ENCODE measurements at places on chromosomes 11 and 22.

DNA sequence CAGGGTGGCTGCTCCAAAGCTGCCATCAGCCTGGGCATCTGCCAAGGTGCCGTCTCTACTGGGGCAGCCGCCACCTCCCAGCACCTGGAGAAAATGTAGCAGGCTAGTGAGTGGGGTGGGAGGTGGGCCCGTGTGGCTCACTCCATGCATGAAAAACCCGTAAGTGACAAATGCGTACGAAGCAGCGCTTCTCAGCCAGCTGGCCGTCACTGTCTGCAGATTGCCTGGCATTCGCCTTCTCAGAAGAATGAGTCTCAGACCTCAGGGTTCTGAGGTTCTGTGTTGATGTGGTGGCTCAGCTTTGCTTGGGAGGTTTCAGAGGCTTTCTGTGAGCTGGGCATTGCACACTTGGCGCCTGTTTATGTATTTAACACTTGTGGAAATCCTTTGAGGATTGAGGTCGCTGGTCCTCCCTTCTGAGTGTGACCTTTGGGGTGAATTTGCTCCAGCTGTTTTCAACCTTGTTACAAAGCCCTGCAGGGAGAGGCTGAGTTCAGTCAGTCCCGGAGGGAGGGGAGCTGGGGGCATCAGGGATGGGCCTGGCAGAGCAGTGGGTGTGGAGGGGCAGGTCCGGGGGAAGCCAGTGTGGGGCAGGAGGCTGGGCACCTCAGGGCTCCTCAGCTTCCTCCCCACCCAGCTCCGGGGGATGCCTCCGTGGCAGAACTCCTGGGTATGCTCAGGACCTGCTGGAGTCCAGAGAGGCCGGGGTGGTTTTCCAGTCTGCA is 977.0 kb downstream of the TBC1D22A start:
- DNase-seq = no peak

- DNase-seq = peak; percentile 48
Measured at GRCh38 chr11:64251016-64251752, at the start of gene PLCB3. Gene PLCB3, plus strand, starts transcription at chr11:64251530. Its CDS starts 120 bp downstream, at chr11:64251650.

- peak; percentile 87 for DNase-seq
Measured at GRCh38 chr11:65487467-65488272, 11.2 kb upstream of the MALAT1 start.

- DNase-seq = no peak
Measured at GRCh38 chr22:24181996-24182899, 961 bp downstream of the SUSD2 start.

GRCh38 chr11:112761911-112762706 is 199.1 kb upstream of the NCAM1 start:
- DNase-seq = no peak

- DNase-seq = no peak
Measured at GRCh38 chr11:93846411-93846810, 4.0 kb downstream of the VSTM5 start.

DNA sequence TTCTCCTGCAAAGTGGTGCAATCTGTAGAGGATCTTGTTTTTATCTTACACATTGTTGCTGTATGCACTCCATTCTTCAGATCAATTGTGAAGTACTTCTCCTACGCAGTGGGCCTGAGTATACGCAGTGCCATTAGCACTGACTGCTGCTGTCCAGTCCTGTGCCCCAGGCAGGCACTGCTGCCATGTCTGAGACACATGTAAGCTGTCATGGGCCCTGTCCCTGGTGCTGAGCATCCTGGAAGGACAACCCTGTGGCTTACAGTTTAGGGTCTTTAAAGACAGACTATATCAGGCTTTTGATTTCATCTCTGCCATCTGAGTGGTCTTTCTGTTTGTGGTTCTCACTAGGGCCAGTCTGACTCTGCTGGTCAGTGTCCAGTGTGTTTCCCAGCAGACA is 44.8 kb upstream of the PTPN5 start:
- DNase-seq = no peak

DNA sequence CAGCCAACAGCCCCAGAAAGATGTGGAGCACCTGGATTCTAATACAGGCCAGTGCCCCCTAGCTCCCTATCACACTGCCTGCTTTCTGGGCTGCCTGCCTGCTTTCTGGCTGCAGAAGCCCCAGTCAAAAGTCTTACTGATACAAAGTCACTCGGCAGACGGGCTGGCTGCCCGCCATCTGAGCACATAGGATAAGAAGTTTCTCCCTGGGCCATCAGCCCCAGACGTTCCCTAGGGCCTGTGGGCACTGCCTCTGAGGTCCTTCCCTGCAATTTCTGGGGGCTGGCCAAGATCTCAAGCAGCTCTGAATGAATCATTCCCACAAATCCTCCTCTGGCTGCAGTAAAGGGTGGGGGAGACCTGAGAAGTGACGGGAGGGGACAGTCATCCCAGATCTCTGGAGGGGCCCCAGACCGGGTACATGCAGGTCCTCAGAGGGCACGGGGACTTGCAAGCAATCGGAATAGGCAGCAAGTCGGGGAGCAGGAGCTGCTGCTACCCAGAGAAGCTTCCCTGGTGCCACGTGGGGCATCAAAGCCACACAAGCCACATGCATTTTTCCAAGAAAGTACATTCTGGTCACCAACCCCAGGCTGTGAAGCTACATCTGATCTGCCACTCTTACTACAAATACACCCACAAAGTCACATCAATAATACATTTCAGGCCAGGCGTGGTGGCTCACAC is 4.7 kb downstream of the TPST2 start:
- DNase-seq = peak; percentile 99

DNA sequence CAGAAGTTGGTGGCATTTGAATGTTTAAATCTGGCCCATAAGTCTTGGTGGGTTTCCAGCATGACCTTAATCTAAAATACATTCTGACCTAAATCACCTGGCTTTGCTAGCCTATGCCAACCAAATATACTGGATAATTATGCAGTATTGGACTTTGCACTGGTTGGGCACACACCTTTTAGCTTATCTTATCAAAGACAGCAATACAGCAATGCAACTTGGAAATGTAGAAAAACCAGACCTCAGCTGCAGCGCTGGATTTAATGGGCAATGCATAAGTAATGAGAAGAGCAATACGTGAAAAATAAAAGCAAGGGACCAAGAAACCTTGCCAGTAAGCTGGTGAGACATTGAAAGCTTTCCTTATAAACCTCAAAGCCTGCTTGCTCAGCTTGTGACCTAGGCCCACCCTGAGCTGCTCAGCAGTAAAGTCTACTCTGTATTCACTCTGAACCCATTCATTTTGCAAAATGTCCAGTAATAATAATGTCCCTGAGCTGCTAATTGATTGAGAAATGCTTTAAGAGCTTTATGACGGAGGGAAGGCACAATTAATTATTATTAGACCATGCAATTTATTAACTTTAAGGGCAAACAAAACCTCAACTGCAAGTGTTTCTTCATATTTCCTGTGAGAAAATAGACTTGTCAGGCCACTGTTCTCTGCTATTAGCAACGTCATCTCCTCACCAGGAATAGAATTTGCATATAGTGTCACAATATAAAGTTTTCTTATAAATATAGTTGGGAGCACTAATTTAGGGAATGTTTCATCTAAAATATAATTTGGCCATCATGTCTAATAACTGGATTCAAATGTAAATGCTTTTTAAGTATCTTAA is 49.4 kb upstream of the CEP295 start:
- DNase-seq = no peak

DNA sequence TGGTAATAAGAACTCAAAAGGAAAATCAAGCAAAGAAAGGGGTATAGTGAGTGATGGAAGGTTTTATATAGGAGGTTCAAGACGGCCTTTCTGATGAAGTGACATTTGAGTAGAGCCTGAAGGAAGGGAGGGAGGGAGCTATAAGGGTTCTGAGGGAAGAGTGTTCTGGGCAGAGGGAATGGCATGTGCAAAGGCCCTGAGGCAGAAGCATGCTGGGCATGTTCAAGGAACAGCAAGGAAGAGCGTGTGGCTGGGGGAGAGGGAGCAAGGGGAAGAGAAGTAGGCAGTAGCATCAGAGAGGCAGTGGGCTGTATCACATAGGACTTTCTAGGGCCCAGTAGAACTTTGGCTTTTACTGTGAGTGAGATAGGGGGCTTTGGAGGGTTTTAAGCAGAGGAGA is 108.9 kb upstream of the NAV2 start:
- DNase-seq = no peak

- no peak for DNase-seq
Measured at GRCh38 chr11:111069066-111069465, 176.5 kb upstream of the POU2AF2 start.

DNA sequence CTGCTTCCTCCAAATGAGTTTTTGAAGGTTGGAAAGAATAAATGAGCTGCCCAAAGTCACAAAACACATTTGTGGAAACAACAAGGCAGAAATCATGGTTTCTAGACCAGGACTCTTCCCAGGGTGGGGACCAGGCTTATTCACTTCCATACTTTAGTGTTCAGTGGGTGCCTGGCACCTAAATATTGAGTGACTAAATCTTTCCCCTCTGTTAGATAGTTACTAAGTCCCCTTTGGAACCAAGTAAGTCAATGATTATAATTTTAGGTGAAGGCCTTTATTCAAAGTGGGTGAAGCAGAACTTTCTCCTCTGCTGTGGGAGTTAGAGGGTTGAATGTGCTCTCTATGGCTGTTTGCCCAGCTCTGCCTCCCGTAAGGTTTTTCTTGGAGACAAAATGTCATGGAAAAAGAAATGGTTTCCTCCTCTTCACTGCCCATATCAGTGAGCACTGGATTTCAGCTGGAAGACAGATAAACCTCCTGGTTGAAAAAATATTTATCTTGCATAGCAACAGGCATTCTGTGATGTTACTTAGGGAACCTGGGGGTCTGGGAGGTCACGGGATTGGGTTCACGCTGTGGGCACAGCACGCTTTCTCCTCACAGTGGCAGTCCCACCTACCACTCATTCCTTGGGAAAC is 117.8 kb downstream of the CCDC81 start:
- DNase-seq = no peak

DNA sequence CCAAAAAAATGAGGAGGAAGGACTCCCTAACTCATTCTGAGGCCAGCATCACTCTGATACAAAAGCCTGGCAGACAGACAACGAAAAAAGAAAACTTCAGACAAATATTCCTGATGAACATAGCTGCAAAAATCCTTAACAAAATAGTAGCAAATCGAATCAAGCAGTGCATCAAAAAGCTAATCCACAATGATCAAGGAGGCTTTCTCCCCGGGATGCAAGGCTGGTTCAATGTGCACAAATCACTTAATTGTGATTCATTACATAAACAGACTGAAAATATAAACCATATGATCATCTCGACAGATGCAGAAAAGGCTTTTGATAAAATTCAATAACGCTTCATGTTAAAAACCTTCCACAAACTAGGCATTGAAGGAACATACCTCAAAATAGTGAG is 16.4 kb downstream of the MTMR2 start:
- no peak for DNase-seq

- no peak for DNase-seq
Measured at GRCh38 chr11:131612533-131612932, 242.1 kb downstream of the NTM start.

- no peak for DNase-seq
Measured at GRCh38 chr11:35932121-35932520, 11.7 kb upstream of the LDLRAD3 start.

GRCh38 chr11:46590740-46591605 is 2.9 kb downstream of the AMBRA1 start:
- DNase-seq = no peak

DNA sequence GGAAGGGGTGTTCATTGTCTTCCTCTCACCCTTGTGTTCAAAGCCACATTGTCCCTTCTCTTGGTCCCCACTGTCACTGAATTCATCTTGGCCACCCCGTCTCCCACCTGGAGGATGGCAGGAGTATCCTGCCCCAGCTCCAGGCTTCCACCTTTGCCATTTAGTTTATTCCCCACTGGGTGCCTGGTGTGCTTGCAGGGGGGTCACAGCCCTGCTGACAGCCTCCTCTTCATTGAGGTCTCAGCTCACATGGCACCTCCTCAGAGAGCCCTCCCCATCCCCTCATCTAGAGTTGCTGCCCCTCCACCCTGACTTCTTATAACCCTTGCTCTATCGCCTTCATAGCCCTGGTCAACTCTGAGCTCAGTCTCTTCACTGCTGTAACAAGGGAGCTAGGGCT is 36.6 kb downstream of the KIAA1671 start:
- DNase-seq = no peak

- DNase-seq = no peak
Measured at GRCh38 chr11:125176866-125177265, 12.3 kb downstream of the PKNOX2 start.

DNA sequence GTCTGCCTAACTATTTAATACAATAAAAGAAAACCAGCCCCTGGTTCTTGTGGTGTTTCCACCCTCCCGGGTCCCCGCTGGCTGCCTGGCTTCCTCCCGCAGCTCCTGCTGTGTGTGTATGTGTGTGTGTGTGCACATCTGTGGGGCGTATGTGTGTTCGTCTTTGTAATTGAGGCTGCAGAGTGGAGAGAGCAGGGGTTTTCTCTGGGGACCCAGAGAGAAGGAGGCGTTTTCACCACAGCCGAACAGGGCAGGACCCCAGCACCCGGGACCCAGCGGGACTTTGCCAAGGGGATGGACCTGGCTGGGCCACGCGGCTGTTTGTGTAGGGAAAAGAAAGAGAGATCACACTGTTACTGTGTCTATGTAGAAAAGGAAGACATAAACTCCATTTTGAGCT is 42.7 kb downstream of the IGLL1 start:
- no peak for DNase-seq

DNA sequence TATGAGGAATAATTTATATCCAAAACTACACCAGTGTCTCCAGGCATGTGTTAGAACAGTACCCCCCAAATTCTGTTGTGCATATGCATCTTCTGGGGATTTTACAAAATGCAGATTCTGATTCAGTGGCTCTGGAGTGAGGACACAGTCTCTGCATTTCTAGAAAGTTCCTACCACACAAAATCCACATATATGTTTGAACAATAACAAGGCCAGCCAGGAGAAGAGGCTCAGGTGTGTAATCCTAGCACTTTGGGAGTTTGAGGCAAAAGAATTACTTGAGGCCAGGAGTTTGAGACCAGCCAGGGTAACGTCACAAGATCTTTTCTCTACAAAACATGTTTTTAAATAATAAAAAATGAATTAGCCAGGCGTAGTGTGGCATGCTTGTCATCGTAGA is 84.9 kb downstream of the ZNF280B start:
- no peak for DNase-seq

- DNase-seq = no peak
Measured at GRCh38 chr11:127114035-127114434, 113.5 kb upstream of the KIRREL3 start.

DNA sequence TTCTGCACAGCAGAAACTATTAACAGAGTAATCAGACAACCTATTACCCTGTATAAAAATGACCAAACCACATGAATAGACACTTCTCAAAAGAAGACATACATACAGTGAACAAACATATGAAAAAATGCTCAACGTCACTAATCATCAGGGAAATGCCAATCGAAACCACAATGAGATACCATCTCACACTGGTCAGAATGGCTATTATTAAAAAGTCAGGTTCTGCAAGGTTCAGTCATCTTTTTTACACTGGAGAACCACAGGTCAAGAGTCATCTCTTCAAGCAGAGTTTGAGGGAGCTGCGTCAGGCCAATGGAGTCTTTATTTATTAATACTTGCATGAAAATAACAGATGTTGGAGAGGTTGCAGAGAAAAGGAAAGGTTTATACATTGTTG is 40.4 kb downstream of the RCN1 start:
- DNase-seq = no peak

Data from hematopoietic multipotent progenitor cell treated with erythropoietin and hydrocortisone succinate and interleukin-3 and kit ligand, for 8 days (in vitro differentiated cells).